ENCODE measurements at places on chromosomes 3 and 15. TPM values are rescaled to one million over a fixed set of nuclear protein-coding genes. Genes with fewer than 3 reads are reported as not detected.

Gene MUC20
- 0.24 TPM for total RNA-seq

Gene SEMA3G
- 1.5 TPM for total RNA-seq

Gene EXD1
- total RNA-seq: 0.54 TPM

Gene CHRNA3
- 2.1 TPM for total RNA-seq

Gene ITPKA
- total RNA-seq: 0.99 TPM

Gene SI
- total RNA-seq: not detected

Gene WDR72
- total RNA-seq: 2.1 TPM

Measured in H1 (cell line).